Kasumi-1 (cell line): ENCODE measurements at places on chromosomes 1 and 21.

DNA sequence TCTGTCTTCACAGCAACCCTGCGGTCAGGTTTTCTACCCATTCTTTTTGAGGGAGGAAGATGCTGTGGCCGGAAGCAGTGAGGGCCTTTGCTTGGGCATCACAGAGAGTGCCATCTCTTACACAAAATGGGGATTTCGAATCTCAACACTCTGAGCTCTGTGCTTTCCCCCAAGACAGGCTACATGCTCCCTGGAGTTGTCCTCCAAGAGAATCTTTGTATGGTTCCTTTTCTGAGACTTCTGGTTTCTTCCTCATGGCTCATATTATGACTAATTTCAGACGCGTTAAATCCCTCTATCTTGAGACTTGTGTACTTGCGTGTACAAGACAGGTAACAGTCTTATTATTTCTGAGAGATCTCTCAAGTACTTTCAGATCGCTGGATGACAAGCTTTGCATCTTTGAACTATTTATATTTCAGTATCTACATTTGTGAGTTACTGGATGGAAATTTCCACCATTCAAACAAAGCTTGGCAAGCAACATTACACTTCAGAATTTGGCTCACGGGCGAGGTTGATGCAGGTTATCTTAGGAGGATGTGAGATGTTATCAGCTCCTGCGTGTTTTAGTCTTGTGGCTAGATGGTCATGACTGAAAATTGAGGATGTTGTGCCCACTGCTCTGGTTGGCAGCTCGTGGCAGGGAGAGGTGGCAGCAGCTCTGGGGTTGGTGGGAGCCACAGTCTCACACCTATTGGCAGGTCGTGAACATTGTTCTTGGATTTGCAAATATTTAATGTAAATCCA is 19.4 kb downstream of the ABCG1 start:
- no peak for DNase-seq

DNA sequence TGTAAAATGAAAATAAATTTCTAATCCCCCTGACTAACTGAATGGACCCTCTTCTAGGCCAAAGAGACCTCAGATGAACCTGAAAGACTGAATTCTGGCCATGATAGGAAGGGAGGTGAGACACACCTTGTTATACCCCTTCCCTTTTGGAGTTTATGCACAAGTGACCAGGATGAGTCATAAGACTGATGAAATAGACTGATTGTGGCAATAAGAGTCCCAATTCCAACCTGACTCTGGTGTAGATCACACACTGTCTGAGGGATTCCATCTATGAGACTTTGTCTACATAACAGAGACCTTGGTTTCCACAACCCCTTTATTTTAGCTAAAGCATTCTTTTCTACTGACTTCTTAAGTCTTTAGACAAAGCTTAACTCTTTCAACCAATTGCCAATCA is 13.5 kb upstream of the OR2G2 start:
- no peak for DNase-seq

GRCh38 chr1:115129071-115129640 is 39.9 kb upstream of the TSPAN2 start:
- no peak for DNase-seq

DNA sequence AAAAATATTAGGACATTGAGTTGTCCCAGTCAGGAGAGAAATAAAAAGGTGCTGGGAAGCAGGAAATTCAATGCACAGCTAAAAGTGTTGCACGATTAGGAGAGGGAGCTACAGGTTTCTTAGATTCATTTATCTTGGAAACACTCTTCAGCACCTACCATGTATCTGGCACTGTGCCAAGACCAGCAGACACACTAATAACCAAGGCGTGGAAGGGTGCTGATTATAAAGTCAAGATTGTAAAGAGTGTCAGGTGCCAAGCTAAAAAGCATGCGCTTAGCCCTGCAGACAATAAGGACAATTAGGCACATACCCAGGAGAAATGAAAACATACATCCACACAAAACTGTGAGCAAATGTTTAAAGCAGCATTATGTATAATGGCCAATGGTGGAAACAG is 129.9 kb downstream of the DSCAM start:
- no peak for DNase-seq

GRCh38 chr1:38344716-38345115 is 298.1 kb upstream of the POU3F1 start:
- no peak for DNase-seq

DNA sequence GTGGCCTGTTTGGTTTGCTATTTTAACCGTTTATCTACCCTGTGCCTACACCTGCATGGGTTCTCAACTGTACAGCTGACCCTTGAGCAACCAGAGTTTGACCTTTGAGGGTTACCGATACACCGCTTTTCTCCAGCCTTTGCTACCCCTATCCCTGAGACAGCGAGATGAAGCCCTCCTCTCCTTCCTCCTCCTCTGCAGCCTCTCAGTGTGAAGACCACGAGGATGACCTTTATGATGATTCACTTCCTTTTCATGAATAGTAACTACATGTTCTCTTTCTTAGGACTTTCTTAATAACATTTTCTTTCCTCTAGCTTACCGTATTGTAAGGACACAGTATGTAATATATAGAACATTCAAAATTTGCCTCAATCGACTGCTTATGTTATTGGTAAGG is 14.5 kb upstream of the RNF187 start:
- peak; percentile 6 for DNase-seq

DNA sequence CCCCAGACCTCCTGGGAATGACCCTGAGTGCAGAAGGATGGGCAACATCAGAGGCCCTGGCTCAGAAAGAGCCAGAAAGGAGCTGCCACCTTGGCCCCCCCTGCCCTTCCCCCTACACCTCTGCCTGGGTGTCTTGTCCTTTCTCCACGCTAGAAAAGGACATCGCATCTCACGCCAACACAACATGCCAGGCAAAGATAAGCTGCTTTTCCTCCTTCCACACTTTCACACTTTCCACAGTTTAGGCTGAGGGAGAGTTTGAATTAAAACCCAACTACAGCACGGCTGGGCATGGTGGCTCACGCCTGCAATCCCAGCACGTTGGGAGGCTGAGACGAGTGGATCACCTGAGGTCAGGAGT is 109.5 kb downstream of the SPSB1 start:
- no peak for DNase-seq

GRCh38 chr1:23194119-23194984 is 22.9 kb downstream of the HTR1D start:
- DNase-seq: no peak

GRCh38 chr1:211037095-211037494 is 96.9 kb downstream of the KCNH1 start:
- DNase-seq: no peak

DNA sequence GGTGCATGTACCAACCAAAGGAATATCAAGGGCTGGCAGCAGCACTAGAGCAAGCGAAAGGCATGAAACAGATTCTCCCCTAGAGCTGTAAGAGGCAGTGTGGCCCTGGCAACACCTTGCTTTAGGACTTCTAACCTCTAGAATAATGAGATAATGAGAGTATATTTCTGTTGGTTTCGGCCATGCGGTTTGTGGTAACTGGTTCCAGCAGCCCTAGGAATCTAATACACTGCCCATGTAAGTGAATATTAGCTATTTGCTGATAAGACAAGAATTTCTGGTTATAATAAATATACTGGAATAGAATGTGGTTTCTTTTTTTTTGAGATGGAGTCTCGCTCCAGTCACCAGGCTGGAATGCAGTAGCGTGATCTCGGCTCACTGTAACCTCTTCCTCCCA is 199.4 kb downstream of the GABPA start:
- no peak for DNase-seq

DNA sequence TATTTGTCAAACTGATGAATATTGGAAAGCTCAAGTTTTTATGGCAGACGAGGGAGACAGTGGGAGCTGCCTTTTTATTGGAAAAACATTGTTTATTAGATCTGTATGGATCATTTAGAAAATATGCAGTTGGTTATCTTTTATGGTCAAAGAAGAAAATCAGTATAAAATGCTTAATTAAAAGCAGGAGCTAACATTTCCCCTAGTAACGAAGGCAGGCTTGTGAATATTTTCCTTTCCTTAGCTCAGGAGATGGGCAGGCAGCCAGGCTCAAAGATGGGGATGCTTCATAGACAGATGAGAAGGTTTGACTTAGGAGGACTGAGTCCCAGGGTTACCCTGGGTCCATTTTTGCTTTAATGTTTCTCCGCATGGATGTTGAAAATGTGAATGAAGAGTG is 26.0 kb downstream of the ROR1 start:
- DNase-seq: no peak

DNA sequence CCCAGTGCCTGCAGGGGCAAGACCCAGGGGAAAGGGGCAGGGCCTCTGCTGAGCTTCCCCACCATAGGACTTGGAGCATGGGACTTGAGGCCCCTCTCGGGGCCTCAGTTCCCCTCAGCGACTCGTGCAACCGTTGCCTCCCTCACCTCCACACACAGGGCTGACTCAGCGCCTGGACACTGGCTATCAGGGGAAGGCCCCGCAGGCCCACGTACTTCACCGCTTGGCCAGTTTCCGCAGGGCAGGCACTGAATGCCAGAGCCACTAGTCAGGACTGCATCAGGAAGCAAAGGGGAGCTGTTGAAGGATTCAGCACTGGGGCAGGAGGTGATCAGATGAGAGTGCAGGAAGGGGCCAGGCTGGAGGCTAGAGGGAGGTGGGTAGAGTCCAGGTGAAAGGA is 15.5 kb upstream of the FAM131C start:
- DNase-seq: no peak

GRCh38 chr21:31897311-31897710 is 24.5 kb downstream of the HUNK start:
- no peak for DNase-seq

DNA sequence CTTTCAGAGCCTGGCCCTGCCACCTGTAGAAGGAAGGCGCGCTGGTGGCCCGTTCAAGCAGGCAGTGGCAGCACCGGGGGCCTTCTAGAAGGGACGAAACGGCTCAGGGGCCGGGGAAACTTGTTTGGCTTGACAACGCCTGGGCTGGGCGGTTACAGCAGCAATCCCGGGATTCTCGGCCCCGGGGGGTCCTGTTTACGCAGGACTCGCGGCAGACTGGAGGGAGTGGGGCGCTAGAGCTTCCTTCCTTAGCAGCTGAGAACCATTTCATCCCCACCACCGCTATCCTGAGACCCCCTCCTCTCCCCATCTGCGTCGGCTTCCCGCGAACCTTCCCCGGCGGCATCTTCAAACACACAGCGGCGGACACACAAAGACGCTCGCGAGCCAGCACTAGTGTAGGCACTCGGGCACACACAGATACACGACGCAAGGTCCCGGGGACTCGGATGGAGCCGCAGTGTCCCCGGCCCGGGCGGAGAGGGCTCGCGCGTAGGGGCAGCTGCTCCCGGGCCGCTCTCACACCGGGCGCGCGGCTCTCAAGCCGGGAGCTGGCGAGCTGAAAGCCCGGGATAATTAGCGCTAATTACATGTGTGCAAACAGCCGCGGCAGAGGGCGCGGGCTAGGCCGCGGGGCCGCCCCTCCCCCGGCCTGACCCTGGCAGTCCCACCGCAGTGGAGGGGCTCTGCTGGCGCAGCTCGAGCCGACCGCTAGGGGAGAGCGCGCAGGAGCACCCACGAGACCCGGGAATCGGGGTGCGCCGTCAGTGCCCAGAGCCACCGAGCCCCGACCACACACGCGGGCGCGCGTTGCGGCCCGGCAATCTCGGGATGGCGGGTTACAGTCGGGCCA is 271.4 kb downstream of the FOXD2 start:
- DNase-seq: no peak

DNA sequence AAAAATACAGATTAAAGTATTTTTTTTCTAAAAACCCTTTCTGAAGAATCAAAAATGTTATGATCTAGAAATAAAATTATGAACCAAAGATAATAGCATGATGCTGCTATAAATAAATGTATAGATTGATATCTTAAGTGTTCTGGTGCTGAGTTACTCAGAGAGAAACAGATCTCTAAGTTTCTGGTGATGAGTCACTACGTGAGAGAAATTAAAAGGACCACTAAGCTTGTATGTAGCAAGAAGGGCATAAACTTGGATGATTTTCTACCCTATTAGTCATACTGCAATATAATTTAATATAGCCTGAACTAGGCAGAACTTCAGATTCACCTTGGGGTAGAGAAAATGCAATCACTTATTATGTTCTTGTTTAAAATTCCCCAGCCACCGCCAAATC is 514.8 kb downstream of the AMY1C start:
- DNase-seq: no peak

DNA sequence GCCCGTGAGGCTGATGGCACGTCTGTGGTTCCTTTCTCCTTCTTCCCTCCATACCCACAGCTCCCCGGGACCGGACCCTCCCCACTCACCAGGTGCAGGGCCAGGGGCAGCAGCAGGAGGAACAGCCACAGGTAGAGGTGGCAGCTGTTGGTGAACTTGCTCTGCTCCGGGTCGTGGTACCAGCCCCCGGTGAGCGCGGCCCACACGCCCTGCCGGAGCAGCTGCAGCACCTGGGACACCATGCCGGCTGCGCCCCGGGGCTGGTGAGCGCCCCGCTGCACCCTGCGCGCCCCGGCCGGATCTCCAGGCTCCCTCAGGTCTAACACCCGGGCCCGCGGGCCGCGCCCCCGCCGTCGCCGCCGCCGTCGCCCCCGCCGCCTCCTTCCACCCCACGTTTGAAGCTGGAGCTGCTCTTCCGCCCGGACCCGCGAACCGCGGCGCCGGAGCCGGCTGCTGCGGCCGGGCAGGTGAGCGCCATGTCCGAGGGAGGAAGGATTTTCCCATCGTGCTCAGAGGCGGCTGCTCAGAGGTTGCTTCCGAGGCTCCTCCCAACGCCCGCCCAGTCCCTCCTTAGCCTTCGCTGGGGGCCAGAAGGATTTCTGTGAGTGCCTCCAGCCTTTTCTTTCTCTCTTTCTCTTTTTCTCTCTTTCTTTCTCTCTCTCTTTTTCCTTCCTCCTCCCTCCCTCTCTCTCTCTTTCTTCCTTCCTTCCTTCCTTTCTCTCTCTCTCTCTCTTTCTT is at the start of gene PCNX2:
TSS of gene PCNX2 (minus strand) at position 489 of the 738 bp plus-strand sequence. CDS start at position 242, 247 bp downstream.
- peak; percentile 25 for DNase-seq

GRCh38 chr1:110912784-110913183 is 39.8 kb downstream of the CD53 start:
- DNase-seq: no peak

DNA sequence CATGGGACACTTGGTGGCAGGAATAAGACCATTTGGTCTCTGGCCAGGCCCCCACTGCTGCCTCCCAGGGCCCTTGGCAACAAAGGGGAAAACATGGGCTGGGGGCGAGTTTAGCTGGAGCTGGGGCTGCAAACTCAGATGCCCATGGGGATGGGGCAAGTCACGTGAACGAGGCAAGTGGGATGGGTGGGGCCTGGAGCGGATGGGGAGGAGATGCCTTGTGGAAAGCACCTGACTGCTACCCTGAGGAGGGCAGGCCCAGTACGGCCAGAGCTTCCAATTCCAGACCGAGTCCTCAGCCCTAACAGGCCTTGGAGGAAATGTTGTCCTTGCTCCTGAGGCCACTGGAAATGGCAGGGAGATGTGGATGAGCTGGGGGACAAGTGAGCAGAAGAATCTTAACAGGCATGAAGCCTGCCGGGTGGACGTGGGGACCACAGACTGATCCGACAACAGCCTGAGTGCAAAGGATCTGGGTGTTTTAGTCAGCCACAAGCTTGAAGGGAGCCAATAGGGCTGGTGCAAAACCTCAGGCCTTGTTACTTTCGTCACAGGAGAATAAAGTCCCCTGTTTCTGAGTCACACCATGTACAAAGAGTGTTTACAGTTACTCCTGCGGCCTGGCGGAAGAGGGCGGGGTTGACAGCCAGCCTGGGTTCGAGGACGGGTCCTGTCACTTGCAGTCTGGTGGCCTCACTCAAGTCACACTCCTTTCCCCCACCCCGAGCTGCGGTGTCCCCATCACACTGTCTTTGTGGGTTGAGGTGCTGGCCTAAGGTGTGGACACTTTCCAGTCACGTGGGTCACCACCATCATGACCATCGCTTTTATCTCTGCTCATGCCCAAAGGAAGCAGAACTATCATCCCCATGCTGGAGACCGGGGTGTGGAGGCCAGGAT is 19.1 kb downstream of the RUNX3 start:
- DNase-seq: no peak

- DNase-seq: peak; percentile 76
Measured at GRCh38 chr1:180150982-180151381, 3.7 kb upstream of the QSOX1 start.
